ENCODE measurements at places on chromosomes 16 and 17.

DNA sequence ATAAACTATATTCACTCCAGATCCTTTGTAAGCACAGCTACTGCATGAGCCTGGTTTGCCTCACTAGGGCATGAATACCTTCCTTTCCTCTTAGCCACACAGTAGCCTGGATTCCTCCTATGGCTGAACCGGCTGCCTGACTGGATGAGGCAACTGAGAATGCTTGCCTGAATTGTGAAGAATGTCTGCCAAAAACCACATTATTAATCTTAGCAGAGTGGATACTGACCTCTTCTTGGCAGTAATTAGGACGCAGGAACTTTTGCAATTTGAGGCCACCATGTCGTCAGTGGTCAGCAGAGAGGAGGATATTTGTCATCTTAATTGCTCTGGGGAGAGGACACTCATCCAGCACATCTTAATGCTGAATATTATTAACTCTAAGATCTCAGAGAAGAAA lies 651.8 kb upstream of the GOT2 start:
- DNase-seq: no peak

GRCh38 chr17:39339272-39339671 lies 62.2 kb downstream of the FBXL20 start:
- DNase-seq: no peak

DNA sequence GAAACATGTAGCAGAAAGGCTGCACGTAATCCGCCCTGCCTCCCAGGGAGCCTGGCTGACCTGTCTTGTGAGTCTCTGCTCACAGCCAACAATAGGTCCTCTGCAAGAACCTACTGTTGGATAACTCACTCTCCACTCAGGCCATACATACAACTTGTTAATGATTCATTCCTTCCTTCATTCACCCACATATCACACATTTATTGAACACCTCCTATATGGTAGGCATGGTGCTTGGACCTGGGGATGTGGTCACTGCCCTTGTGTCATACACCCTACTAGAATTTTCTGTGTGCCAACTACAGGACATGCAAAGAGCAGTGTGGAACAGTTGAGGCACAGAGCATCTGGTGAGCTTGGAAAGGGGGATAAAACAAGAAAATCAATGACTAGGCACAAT lies 28.1 kb upstream of the HNF1B start:
- DNase-seq: no peak

DNA sequence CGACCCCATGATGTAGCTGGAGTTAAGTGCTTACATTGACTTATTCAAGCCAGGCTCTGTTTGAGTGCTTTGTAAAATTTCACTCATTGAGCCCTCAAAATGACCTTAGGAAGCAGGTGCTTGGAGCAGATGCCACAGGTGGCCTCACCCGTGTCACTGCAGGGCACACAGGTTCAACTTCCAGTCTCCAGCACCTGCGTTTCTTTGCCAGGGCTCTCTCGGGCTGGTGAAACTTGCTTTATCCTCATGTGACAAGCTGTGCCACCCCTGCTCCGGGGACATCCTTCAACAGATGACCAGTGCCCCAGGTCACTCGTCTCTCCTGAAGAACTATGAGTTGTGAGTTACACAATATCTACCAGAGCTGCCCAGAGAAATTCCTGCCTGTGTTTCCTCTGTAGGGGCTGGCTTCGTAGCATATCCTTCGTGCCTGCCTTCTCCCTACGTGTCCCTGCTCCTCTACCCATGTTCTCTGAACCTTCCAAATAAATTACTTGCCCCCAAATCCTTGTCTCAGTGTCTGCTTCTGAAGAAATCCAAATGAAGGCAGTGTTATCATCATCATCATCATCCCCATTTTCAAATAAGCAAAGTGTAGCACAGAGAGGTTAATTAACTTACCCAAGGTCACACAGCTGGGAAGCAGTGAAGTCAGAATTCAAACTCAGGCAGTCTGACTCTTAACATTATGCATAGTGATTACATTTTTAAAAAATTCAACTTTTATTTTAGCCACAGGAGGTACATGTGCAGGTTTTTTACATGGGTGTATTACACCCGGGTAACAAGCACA lies 352.5 kb downstream of the NPIPA8 start:
- DNase-seq: no peak

- no peak for DNase-seq
Observed at GRCh38 chr17:60864708-60865005, 187.0 kb downstream of the BCAS3 start.

DNA sequence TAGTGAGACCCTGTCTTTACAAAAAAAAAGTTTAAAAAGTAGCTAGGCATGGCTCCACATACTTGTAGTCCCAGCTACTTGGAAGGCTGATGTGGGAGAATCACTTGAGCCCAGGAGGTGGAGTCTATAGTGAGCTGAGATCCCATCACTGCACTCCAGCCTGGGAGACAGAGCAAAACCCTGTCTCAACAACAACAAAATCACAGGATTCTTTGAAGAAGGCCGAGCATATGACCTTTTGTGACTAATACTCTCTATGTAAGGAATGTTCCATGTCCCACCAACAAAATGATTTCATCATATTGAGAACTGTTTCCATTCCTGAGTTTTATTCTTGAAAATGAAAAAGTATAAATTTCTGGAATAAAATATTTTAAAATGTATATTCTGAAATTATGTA lies 58.9 kb upstream of the EFCAB3 start:
- peak; percentile 28 for DNase-seq

- no peak for DNase-seq
Observed at GRCh38 chr17:2796164-2797125, at the start of gene RAP1GAP2. Gene RAP1GAP2, plus strand, starts transcription at chr17:2796438. Its CDS starts 90 bp downstream, at chr17:2796528.

DNA sequence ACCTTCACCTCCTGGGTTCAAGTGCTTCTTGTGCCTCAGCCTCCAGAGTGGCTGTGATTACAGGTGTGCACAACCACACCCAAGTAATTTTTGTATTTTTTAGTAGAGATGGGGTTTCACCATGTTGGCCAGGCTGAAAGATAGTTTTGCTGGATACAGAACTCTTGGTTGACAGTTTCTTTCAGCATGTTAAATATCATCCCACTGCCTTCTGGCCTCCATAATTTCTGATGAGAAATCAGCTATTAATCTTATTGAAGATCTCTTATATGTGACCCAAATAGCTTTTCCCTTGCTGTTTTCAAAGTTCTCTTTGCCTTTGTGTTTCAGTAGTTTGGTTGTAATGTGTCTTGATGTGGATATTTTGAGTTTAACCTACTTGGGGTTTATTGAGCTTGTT lies 50.3 kb upstream of the BRD7 start:
- DNase-seq: no peak

GRCh38 chr17:76547183-76547641 lies 7.4 kb downstream of the PRCD start:
- no peak for DNase-seq

DNA sequence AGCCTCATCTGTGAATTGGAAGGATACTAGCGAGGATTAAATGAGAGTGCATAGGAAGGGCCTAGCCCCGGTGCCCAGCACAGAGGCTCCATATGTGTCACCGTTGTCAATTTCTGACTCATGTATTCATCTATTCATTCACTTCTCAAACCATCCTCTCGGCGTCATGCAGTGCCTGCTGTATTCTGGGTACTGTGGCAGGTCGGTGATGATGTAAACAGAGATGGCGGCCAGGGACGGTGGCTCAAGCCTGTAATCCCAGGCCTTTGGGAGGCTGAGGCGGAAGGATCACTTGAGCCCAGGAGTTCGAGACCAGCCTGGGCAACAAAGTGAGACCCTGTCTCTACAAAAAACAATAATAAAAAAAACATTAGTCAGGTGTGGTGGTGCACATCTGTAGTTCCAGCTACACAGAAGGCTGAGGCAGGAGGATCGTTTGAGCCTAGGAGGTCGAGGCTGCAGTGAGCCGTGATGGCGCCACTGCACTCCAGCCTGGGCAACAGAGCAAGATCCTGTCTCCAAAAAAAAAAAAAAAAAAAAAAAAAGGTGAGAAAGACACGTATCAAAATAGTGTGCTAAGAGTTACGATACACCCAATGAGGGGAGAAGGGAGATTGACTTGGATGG lies 4.3 kb upstream of the PPP1R1B start:
- no peak for DNase-seq

DNA sequence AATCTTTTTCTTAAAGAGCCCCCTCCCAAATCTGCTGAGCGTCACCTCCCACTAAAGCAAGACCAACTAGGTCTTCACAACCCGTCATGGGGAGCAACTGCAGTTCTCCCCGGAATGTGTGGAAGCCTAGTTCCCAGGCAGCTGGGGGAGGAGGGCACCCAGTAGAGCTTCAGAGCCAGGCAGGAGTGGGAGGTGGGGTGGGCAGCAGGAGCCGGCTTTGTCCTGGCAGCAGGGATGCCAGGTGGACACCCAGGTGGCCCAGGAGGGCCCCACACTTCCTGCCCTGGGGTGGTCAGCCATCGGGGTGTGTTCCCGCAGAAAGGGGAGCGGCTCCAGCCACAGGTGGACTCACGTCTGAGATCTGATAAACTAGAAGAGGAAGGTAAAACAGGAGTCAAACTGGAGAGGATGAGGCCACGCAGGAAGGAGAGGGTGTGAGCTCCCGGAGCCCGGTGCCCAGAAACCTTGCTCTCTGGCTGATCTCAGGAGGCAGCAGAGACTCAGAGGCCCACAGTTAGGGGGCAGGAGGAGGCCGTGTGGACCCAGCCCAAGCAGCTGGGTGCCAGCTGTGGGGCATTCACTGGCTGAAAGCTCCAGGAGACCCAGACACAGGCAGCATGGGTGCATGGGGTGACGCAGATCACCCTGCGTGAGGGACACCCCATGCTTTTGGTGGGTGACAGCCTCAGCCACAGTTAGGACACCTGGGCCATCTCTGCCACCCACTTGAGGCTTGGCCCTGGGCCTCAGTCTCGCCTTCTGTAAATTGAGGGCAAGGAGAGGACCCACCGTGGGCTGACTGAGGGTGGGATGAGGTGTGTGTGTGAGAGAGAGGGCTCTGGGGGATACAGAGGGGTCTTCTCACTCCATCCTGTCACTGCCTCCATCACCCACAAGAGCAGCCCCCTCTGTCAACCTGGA lies 260.8 kb upstream of the TNRC6C start:
- DNase-seq: no peak

GRCh38 chr17:49508061-49508865 lies 13.2 kb downstream of the NGFR start:
- DNase-seq: peak; percentile 74

DNA sequence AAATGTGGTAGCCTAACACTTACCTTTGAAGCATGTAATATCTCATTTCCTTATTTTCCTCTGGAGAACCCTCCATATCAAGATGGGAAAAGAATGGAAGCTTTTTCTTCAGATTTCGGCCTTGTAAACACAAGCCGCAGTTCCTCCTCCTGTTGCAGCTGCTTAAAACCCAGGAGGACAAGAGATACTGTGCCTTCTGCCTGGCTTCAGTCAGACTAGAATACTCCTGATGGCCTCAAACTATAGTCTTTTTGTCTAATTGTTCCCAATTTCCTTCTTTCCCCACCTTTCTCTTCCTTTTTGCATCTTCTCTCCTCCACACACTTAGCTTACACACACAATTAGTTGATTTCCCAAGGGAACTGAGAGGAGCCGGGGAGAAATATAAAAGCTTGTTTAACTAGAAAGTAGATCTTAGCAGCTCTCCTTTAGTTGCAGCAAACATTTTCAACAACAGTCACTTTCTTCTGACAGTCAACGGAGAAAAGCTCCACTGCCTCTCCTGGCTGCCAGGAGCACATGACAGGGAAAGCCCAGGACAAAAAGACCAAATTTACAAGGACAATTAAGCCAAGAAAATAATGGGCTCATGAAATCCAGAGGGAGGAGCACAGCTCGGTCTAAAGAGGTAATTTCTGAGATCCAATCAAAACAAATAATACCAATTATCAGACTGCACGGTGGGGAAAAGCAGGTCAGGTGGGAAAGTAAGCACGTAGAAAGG lies 76.4 kb upstream of the C17orf78 start:
- DNase-seq: peak; percentile 44

GRCh38 chr16:86299882-86300610 lies 210.3 kb upstream of the FOXF1 start:
- DNase-seq: no peak

DNA sequence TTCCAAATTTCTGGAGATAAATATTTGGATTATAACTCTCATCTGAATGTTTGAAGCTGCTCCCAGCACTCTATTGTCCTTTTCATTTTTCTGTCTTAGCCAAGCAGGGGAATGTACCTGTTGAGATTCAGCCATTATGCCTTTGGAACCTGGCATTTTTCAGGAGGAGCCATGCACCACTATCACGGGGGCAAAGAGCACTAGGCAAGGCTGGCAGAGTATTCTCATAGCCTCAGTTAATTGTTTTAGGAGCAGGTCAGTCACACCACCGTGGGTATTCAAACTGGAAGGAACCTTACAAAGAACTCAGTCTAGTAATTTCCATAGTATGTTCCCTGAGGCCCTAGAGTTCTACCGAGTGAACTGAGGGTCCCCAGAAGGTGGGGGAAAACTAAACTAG lies 348.9 kb downstream of the TMEM114 start:
- DNase-seq: no peak

- DNase-seq: no peak
Observed at GRCh38 chr16:81437865-81438264, 6.7 kb upstream of the CMIP start.

DNA sequence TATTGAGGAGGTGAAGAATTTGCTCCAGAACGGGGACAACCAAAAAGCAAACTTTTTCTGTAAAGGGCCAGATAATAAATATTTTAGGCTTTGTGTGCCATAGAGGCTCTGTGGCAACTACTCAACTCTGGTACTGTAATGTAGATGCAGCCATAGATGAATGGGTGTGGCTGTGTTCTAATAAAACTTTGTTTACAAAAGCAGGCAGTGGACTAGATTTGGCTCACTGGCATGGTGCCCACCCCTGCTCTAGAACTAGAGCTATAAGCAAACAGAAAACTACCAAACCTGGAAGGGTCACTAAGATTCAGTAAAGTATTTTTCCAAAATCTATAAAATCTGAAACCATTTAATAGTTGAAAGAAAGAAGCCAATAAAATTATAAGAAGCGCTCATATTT lies 24.6 kb upstream of the SMURF2 start:
- DNase-seq: no peak

DNA sequence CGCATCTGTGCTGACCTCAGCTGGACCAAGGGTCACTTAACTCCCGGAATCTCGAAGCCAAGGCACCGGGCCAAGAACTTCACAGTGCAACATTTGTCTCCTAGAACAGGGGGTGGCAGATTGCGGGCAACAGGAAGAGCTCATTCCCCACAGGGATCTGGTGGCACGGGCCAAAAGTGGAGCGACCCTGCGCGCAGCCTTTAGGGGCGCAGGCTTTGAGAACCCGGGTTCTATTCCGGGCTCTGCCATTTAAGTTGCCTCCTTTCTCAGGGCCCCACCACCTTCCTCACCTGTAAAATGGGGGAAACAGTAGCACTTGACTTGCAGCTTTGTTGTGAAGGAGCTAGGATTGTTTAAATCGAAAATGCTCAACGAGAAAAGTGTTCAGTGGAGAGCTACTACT lies 651 bp downstream of the SHMT1 start:
- peak; percentile 91 for DNase-seq

DNA sequence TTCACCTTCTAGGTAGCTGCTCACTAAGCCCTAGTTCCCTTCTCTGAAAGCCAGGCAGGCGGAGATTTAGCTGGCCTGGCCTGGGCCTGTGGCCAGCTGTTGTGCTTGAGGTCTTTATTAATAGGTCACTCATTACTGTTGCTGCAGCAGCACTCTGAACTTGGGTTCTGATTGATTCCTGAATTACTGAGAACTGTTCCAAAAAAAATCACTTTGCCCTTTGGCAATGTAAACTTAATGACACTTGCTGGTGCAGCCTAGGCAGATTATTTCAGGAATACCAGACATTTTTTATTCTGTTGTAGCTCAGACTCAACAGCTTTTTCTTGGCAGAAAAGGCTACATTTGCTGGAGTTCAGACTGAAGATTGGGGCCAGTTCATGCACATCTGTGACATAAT lies 2.7 kb downstream of the TOM1L1 start:
- DNase-seq: peak; percentile 97

GRCh38 chr16:9393591-9393990 lies 302.1 kb downstream of the HAPSTR1 start:
- DNase-seq: no peak

All from renal cortical epithelial cell (primary cell).